Mesothelial cell of epicardium (in vitro differentiated cells): ENCODE measurements at places on chromosomes 3 and 15.
A peak's percentile ranks its signal among the peaks of the same experiment; 100 is the strongest.

DNA sequence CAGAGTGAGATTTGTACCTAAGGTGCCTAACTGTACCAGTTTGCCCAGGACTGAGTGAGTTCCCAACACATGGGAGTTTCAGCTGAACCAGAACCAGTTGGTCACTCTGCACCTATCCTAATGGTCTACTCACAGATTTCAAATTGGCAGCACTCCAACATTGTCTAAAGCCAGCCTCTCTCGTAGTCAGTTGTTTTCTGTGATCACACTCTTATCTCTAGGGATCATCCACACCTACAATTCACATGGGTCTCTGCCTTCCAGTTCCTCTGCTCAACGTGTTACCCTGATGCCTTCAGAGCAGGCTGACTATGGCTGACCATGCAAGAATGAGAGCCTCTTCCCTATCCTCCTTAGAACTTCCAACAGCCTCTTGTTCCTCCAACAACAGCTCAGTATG is 624.8 kb downstream of the NTRK3 start:
- DNase-seq = no peak
- H3K27me3 ChIP-seq = peaks cover 22% of the 10 kb centered on the region
- H3K27ac ChIP-seq = no peak overlapping the region
- no peaks in the 10 kb centered on the region for H3K36me3 ChIP-seq
- H3K4me3 ChIP-seq = no peak overlapping the region

- H3K4me1 ChIP-seq = no peaks in the 10 kb centered on the region
- no peak overlapping the region for H3K4me3 ChIP-seq
- H3K27ac ChIP-seq = no peak overlapping the region
- H3K36me3 ChIP-seq = no peaks in the 10 kb centered on the region
- H3K27me3 ChIP-seq = peaks cover 25% of the 10 kb centered on the region
These were observed 14.9 kb downstream of the UROC1 start for GRCh38 chr3:126502656-126503055.

DNA sequence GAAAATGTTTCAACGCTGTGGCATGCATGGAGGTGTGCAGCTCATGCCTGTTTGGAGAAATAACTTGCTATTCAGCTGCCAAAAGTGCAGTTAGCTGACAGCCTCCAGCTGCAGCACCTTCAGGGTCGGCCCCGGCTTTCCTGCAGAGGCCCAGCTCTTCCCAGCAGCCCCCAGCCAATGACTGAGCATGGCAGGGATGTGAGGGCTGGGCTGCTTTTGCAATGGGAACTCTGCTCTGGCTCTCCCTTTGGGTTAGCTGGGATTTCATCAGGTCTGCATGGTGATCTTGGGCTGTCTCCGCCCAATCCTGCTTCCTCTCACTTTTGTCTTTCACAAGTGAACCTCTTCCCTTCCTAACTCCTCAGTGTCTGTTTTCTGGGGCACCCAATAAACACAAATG is 396.6 kb downstream of the EPHB1 start:
- no peaks in the 10 kb centered on the region for H3K4me1 ChIP-seq
- H3K36me3 ChIP-seq = no peaks in the 10 kb centered on the region
- no peak overlapping the region for H3K27ac ChIP-seq
- H3K27me3 ChIP-seq = no peaks in the 10 kb centered on the region
- H3K4me3 ChIP-seq = no peak overlapping the region

GRCh38 chr3:45269952-45270351 is 43.9 kb upstream of the TMEM158 start:
- peaks cover 2% of the 10 kb centered on the region for H3K4me1 ChIP-seq
- no peak overlapping the region for H3K27ac ChIP-seq
- no peak overlapping the region for H3K4me3 ChIP-seq
- DNase-seq = no peak
- H3K27me3 ChIP-seq = peaks cover 8% of the 10 kb centered on the region

DNA sequence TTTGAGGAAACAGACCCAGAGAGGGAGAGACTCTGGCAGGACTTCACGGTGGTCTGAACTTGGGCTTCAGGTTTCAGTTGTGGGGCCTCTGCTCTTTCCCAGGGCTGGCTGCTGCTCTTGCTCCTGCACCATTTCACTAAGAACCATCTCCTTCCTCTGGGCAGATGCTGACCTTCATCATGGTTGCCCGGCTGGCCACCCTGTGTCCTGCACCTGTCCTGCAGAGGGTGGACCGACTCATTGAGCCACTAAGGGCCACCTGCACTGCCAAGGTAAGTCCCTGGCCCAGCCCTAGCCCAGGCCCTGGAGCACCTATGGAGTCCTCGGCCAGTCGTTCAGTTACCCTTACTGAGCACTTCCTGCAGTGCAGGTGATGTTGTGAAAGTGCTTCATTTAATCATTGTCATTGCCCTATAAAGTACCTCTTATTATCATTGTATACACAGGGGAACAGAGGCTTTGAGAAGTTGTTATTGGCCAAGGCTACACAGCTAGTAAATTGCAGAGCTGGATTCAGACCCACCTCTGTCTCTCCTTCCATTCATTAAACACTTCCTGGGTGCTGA is 10.0 kb downstream of the RPL32 start:
- DNase-seq = no peak
- H3K27me3 ChIP-seq = no peaks in the 10 kb centered on the region
- peaks cover 31% of the 10 kb centered on the region for H3K36me3 ChIP-seq
- H3K4me3 ChIP-seq = no peak overlapping the region
- peak overlapping the region; percentile 30 for H3K27ac ChIP-seq

GRCh38 chr3:127738192-127738840 is 65.6 kb downstream of the ABTB1 start:
- H3K4me1 ChIP-seq = peaks cover 32% of the 10 kb centered on the region
- H3K36me3 ChIP-seq = no peaks in the 10 kb centered on the region
- H3K4me3 ChIP-seq = no peak overlapping the region
- DNase-seq = no peak

DNA sequence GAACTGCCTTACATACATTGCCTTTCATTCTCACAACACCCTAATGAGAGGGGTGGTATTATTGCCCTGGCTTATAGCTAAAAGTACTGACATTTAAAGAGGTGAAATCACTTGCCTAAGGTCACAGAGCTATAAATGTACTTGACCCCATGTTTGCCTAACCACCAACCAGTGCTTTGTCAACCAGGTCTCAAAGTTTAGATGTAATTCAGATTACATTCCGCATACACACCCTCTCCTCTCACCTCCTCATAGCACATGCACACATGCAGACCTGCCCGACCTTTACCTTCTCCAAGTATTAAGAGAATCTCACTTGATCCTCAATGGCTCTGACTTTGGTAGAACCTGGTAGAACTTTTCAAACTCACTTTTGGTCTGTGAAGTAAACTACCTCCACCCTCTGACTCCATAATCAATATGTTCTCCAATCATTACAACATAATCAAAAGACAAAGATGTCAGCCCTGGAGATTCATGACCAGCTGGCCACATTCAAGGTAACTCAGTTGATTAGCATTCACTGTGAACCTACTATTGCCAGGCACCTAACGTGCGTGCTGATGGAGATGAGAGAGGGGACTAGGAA is 63.2 kb upstream of the HES1 start:
- H3K27me3 ChIP-seq = peaks cover 4% of the 10 kb centered on the region
- H3K4me1 ChIP-seq = peaks cover 15% of the 10 kb centered on the region
- no peak overlapping the region for H3K4me3 ChIP-seq
- no peak for DNase-seq
- H3K36me3 ChIP-seq = peaks cover 4% of the 10 kb centered on the region
- H3K27ac ChIP-seq = no peak overlapping the region

DNA sequence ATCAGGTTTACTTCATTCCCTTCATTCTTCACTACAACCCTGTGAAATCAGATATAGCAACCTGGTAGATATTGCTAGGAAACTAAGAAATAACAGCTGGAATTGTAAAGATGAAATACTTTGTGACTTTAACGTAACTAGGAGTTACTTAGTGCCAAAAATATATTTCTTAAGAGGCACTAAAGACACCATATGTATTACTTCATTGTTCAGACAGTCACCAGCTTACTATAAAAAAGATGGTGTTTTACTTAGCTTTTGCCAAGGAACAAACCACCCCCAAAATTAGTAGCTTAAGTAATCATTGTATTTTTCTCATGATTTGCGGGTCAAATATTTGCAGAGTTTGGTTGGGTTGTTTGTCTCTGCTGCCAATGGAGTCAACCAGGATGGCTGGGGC is 62.5 kb downstream of the PROS1 start:
- DNase-seq = no peak
- H3K27me3 ChIP-seq = no peaks in the 10 kb centered on the region
- H3K4me3 ChIP-seq = no peak overlapping the region
